Stimulated activated CD8-positive, alpha-beta memory T cell treated with anti-CD3 and anti-CD28 coated beads, Interleukin-7, amount 100 ng/mL, for 1 hour (primary cell): ENCODE measurements at places on chromosomes 7 and 10.

GRCh38 chr7:19815546-19815945 lies 42.1 kb upstream of the TMEM196 start:
- no peak for DNase-seq

GRCh38 chr7:111517549-111517951 lies 44.7 kb downstream of the IMMP2L start:
- no peak for DNase-seq

GRCh38 chr10:27663621-27664020 lies 82.0 kb downstream of the MKX start:
- DNase-seq = no peak

DNA sequence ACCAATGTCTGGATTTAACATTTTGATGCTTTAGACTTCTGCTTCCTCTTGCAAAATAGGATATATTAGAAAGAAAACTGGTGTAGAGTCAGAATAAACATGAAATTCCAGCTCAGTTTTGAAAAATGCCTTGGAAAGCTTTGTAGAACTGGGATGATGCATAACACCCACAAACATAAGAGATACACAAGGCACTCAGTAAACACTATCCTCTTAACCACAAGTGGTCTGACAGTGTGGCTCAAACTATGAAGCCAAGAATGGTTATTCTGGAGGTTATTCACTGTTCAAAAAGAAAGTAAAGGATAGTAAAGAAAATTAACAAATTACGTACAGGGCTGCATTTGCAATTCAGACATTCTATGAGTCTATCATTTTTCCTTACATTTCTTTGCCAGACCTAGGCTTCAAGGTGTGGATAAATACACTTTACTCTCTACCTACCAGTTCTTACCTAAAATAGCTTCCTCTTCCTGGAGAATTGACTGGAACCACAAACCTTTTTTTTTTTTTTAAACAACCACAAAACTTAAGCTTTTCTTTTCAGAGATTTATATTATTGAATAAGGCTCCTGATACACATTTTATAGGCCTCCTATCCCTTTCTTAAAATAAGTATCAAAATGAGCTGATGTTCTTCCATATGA lies 9.0 kb upstream of the RSBN1L start:
- DNase-seq = no peak

GRCh38 chr7:118872568-118872967 lies 648.1 kb downstream of the ANKRD7 start:
- DNase-seq = no peak

DNA sequence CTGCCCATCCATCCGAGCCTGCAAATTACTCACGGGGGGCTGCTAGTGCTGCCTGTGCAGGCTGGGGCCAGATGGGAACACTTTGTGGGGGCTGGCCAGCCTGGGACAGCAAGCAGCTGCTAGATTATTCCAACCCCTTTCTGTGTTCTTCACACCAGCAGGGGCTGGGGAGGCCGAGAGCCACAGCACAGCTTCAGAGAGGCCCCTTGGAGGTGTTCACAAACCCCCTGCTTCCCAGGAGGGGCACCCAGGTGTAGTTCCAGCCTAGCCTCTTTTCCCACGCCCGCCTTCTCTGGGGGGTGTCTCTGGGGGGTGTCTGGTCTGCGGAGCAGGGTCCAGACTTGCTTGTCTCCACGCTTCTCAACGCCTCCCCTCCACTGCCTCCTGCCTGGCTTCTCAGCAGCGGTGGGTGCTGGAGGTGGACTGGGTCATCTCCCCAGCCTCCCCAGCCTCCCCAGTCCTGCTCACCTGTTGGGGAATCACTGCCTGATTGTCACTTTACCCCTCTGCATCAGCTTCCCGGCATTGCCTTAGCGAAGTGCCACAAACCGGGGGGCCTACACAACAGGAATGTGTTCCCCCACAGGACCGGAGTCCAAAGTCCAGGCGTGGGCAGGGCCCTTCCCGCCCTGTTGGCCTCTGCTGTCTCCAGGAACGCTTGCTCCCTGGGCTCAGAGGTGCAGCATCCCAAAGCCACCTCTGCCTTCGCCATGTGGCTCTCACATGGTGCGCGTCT lies 74.0 kb upstream of the EN2 start:
- no peak for DNase-seq

GRCh38 chr7:128705891-128706333 lies 33.2 kb upstream of the CALU start:
- no peak for DNase-seq

DNA sequence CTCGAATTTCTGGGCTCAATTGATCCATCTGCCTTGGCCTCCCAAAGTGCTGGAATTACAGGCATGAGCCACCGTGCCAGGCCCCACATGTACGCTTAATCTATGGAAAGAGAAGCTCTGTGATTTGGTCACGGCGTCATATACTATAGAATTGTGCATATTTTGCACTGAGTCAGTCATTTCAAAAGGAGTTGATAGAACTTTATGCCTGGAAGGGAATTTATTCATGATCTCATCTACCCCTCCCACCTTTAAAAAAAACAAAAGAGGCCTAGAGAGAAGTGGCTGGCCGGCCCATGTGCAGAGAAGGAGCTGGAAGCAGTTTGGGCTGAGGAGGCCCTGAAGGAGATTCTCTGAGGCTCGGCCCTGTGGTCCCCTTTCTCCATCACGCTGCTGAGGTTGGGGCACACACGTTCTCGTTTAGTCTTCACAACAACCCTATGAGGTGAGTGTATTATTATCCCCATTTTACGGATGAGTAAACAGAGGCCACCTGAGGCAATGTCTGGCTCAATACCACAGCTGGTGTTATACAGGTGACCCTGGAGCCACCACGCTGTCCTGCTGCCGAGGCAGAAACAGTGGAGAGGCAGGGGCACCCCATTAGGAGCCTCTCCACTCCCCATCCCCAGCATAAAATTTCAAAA lies 47.2 kb upstream of the ZRANB1 start:
- DNase-seq = no peak

- DNase-seq = no peak
Measured at GRCh38 chr10:30784897-30785605, 155.5 kb upstream of the LYZL2 start.

DNA sequence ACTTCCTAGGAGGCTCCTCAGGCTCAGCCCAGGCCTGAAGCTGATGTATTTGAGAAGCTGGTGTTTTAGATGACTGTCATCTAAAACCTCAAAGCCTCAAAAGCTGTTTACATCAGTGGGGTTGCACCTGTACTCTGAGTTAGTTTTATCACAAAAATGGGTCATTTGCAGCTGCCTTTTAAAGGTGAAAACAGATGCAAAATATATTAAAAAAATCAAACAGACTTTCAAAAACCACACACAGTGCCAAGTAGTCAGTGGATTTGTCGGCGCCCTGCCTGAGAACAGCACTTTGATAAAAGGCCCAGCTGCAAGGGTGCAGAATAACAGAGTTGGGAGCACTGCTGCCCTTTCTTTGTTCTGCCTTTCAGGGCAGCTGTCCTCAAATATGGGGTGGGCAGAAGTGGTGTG lies 103.0 kb downstream of the VOPP1 start:
- no peak for DNase-seq

DNA sequence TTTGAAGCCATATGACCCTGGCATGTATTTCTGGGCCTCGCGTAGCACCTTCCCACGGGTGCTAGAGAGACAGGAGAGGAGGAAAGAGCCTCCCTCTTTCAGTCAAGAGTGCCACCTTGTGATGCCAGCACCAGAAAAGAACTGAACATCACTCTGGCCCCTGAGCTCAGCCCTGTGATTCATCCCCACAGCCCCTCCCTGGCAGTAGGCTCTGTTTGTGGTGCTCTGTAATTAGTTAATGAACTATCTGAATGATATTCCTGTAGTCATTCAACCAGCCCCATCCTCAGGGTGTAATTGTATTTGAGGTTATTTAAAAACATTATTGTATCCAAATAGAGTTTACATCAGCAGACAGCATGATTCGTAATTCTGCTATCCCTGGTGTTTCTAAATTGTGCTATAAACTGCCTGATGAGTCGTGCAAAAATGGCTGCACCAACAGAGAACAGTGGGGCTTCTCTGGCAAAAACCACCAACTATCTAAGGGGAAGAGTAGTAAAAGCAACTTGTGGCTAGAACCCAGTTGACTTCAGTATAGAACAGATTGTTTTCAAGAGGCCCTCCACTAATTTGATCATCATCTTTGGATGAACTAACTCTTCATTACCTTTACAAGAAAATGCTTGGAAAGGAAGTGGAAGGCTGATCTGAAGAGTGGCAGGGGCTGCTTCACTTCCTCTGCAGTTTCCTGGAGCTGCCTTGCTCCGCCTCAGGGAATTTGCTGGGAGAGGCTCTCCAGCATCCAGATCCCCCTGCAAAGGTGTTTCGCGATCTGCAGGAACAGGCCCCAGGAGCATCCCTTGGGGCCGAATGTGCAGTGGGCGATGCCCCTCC lies 23.7 kb upstream of the TIAL1 start:
- DNase-seq = no peak

- no peak for DNase-seq
Measured at GRCh38 chr10:93060887-93061593, 442 bp downstream of the CYP26C1 start.

- DNase-seq = no peak
Measured at GRCh38 chr7:121369462-121369861, 26.6 kb downstream of the FAM3C start.

DNA sequence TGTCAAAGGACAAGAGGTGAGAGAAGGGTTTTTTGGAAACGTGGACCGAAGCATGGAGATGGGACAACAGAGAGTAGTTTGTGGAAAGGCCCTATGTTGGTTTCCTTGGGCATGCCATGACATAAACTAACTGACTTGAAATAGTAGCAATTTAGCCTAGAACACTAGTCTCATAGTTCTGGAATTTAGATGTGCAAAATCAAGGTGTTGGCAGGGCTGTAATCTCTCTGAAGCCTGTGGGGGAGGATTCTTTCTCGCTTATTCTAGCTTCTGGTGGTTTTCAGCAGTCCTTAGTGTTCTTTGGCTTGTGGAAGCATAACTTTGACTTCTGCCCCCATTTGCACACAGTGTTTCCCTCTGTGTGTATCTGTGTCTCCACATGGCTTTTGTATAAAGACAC lies 283.4 kb downstream of the GFRA1 start:
- no peak for DNase-seq

GRCh38 chr7:139591550-139592195 lies 68.2 kb downstream of the CLEC2L start:
- no peak for DNase-seq

GRCh38 chr10:82558014-82558607 lies 683.1 kb downstream of the NRG3 start:
- no peak for DNase-seq

GRCh38 chr7:137313201-137313600 lies 30.3 kb downstream of the PTN start:
- no peak for DNase-seq

DNA sequence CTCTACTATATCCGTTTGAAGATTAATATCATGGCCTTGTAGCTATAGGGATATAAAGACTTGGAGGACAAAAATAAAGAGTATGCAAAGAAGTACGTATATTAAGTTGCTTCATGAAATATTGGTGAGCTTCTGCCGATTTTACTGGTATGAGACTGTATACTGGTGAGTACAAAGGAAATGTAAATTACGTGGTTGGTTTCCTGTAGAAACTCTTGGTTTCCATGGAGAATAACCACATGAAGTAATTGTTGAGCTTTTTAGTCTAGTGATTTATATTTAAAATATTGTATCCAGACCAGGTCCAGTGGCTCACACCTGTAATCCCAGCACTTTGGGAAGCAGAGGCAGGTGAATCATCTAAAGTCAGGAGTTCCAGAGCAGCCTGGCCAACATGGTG lies 32.2 kb upstream of the GLI3 start:
- no peak for DNase-seq

DNA sequence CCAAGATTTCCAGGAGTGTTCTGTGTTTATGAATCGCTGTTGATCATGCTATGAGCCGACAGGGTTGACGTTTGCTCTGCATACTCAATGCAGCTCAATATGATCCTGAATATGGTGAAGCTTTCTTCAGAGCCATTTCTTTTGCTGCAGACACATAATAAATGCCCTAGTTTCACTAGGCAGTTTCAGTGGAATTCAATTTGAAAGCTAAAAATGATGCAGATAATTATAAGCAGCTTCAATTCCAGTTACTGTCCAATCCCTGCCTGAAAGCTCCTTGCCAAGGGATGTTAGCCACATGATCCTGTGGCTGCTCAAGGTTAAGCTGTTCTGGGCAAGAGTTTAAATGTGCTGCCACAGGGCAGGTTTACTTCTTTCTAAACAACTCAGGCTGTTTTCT lies 805.6 kb downstream of the NRG3 start:
- no peak for DNase-seq

DNA sequence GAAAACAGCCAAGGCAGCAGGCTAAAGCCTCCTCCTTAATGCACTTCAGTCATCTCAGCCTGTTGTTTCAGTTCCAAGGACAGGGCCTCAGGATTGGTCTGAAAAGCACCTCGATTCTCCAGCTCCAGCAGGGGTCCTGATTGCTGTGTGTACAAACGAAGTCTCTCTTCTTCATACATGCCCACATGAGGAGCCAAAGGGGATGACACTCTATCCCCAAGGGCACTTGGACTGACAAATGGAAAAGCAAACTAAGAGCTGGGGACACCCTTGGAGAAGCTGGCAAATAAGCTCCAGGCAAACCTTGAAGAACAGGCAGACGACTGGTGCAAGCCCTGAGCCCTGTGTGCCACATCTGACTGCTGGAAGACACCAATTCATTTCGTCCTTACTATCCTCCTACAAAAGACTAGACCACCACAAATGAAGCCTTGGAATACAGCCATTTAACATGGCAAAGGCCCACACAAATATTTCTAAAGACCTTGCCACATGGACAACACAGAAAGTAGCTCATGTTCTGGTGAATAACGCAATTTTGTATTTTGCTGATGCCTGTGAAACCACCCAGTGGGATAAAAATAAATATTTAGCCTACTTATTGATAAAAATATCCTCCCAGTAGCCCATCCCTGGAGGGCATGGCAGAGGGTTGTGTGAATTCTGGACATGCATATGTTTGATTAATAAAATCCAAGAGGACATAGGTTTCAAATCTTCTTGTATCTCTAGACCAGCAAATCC lies 61.9 kb downstream of the PARD3 start:
- DNase-seq = no peak

GRCh38 chr7:111486472-111487142 lies 75.7 kb downstream of the IMMP2L start:
- no peak for DNase-seq

- DNase-seq = no peak
Measured at GRCh38 chr10:73209705-73210104, 37.4 kb downstream of the DNAJC9 start.

DNA sequence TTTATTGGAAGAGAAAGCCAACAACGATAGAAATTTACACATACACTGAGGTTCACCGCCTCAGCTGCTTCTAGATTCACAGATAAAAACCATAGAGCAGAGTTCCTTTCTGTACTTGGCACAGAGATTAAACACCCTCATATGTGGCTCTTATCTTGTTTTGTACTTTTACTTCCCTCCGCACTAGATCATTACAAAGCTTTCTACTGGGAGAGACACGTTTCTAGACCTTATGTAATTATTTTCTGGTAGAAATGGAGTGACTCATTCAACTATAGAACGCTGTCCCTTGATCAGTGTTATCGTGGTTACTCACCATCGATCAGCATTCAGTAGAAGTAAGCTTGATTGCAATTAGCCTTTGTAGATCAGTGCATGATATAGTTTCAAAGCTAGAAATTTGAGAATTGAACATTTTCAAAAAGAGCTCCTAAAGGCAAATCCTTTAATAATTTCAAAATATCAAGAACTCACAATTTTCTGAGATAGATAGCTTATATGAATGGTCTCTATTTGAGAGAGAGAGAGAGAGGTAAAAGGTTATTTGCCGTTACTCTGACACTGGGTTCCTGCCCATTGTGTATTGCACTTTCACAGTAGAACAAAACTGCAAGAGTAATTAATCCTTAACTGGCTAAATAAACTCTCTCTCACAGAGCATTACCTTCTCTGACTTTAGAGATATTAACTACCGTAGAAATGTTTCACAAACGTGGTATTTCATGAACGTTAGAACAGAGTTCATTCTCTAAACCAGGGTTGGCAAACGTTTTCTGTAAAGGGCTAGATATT lies 26.1 kb upstream of the DNAJC1 start:
- DNase-seq = no peak
